ENCODE measurements at places on chromosomes 13 and 19. TPM values are rescaled to one million over a fixed set of nuclear protein-coding genes. Genes with fewer than 3 reads are reported as not detected.

GRCh38 chr19:10036601-10037071 is 23.4 kb downstream of the RDH8 start:
- no peak for DNase-seq

GRCh38 chr19:35205733-35206323 is 22.7 kb downstream of the FAM187B start:
- no peak for DNase-seq

- DNase-seq, result no peak
These were observed 37.8 kb upstream of the GRTP1 start for GRCh38 chr13:113401452-113402415.

DNA sequence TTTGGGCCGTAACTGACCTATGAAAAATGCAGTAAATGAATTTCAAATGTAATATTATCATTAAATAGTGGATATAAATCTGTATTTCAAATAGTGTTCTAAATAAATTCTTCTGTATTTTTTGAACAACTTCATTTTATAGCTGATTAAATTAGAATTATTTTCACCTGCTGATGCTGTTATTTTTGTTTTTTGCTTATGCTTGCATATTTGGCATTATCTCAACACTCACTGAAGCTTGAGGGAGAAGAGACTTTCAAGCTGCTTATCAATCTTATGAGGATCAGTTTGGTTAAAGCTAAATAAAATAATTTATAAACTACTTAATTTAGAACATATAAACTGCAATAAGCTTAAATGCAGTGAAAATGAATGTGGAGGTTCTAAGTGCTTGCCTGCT is 251.3 kb upstream of the PCDH9 start:
- no peak for DNase-seq

Gene RINL
- 1.7 TPM for total RNA-seq

Gene RCBTB2
- 21.5 TPM for total RNA-seq

Gene PRTN3
- total RNA-seq, result not detected

Measured in type B pancreatic cell (in vitro differentiated cells).